NCI-H526 (cell line): ENCODE measurements at places on chromosomes 16 and 17.

DNA sequence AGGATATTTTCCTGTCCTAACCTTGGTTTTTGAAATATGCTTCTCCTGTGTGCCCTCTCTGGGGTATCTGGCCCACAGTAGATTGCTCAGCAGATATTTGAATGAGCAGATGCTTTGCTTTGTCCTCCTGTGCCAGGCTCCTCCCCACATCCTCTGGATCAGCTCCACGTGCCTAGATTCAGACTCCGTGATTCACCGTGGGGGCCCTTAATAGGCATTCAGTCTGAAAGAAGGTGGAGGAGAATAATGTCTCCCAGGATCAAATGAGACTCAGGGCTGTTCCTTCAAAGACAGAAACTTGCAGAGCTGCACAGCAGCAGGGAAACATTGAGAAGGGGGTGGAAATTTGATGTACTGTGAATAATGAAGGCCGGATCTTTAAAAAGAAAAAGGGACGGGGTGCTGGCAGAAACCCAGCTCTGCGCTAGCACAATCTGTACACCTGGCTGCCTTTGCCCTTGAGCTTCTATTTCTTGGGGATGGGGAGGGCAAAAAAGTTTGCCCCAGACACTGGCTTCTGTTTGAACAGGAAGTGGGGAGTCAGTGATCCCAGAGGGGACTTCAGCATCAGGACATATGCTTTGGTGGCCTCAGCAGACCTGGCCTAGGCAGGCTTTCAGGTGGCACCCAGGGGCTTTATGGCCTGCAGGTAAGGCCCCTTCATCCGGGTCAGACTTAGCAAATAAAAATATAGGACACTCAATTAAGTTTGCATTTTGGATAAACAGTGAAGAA is 15.9 kb upstream of the SLC12A3 start:
- no peak for DNase-seq

- DNase-seq: no peak
Measured at GRCh38 chr17:6853764-6854442, 22.4 kb upstream of the TEKT1 start.

- DNase-seq: no peak
Measured at GRCh38 chr17:233473-233941, 52.1 kb upstream of the DOC2B start.

GRCh38 chr17:40921026-40921425 is 16.4 kb downstream of the KRT23 start:
- DNase-seq: no peak

- no peak for DNase-seq
Measured at GRCh38 chr17:11109106-11109505, 131.9 kb upstream of the SHISA6 start.
